ENCODE measurements at places on chromosomes 3 and 15.

- DNase-seq = no peak
Measured at GRCh38 chr3:141150081-141150830, 81.4 kb upstream of the PXYLP1 start.

GRCh38 chr3:184637705-184638104 is 74.2 kb downstream of the MAGEF1 start:
- DNase-seq = no peak

DNA sequence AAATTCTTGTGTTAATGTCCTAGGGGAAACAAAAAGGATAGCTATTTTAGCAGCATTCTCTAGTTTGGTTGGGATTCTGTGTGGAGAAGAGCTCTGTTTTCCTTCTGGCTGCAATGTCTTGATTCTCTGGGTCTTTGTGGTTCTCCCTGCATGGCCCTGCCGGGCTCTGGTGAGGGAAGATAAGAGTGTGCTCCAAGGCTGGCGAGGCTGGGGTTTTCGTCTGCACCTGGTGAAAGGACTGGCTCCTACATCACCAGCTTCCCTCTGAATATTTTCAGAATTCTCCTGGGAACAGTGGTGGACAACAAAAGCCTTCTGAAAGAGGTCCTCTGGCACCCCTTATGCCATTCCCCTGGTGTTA is 38.1 kb upstream of the SFMBT1 start:
- DNase-seq = no peak

DNA sequence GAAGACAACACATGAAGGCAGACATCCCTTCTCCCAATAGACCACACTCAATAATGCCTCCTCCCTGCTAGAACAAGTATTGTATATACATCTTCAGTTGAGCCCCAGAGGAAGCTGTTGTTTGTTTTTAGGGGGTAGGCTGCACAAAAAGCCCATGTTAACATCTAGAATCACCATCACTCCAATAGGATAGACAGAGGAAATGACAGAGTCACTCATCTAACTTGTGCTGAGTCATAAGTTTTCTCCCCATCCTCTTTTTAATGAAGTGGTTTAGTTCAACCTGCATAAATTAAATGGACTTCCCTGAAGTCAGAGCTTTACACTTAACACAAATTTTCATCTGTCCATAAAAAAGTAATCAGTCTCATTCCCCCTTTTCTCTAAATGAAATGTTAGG is 122.9 kb upstream of the SPATA12 start:
- DNase-seq = no peak

DNA sequence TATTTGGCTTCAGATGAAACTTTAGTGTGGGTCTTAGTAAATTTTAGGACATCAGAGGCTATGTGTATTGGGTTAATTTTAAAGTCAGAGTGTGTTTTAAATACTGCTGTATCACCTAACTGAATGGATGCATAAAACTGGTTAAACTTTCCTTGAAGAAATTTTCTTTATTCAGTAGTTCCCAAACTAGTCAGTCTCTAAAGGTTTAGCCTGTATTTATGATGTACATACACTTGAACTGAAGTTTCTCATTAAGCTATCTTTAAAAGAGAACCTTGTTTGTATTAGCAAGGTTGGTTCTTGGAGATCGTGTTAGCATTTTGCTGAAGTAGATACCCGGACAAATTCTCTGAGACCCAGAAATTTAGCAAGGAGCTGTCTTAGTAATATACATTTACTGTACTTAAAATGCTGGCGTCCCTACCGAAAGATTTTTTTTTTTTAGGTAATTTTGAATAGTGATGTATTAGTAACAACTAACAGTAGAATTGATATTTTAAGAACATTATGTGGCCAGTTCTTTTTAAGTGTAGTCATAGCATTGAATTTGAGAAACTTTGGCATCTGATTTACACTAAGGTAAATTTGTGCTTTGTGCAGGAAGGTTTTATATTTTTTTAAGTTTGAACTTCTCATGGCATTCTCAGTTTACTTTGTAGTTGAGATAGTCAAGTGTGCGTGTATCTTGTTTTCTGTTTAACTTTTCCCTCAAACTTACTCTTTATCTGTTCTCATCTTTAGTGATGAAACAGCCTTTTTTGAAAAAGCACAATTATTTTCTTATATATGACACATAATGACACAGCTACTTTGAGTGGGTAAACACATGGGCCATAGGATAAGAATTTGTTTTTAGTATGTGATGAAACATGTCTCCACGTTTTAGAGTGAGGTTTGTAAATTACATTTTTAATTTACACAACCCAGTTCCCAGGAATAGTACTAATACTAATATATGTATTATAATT is 2.9 kb downstream of the DIPK2A start:
- DNase-seq = peak; percentile 80

GRCh38 chr3:113255854-113256615 is 44.7 kb downstream of the BOC start:
- no peak for DNase-seq

DNA sequence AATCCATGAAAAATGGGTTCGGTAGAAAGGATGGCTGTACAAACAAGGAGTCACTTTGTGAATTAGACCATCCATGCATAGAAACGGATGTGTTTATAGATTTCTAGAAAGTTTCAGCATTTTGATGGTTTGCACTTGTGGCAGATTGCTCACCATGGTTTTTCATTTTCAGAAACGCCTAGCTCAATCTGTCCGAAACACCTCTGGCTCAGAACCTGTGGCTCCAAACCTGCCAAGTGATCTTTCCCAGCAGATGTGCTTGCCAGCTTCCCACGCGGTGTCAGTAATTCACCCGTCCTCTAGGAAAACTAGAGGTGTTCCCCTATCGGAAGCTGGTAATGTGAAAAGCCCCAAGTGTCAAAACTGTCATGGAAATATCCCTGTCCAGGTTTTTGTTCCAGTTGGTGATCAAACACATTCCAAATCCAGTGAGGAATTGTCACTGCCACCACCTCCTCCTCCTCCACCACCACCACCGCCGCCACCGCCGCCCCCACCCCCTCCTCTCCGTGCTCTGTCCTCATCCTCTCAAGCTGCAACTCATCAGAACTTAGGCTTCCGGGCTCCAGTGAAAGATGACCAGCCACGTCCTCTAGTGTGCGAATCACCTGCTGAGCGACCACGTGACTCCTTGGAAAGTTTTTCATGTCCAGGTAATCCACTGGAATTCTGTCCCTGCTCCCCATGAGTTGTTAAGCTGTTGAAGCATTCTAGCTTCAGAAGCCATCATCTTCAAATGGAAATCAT is 21.2 kb downstream of the WHAMM start:
- no peak for DNase-seq

DNA sequence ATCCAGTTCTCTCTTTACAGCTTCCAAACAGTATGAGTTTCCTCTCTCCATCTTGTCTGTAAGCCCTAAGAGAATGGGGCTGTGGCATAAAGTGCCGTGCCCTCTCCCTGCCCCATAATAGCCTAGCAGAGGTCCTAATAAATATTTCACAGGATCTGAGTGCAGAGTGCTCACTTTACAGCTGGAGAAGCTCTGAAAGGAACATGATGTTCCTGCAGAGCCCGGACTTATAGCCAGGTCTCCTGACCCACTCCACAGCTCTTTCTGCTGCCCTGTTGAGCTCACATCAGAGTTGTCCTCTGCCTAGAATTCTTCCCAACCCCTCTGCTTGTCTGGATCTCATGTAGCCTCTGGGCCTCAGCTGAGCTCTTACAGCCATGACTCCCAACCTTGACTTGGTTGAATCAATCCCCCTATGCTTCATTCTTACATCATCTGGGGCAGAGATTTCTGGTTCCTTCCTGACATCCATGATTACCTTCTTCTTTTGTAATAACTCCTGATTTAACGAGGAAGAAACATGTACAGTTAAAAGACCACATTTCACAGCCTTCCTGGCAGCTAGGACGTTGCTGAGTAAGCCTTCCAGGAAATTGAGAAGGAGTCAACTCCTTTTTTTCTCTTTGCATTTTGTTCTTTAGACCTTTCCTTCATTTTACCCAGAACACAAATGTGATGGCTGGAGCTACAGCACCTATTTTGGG is 135.3 kb downstream of the RPLP1 start:
- DNase-seq = no peak

GRCh38 chr15:22936577-22937472 is 43.3 kb downstream of the CYFIP1 start:
- DNase-seq = no peak

GRCh38 chr3:12147049-12147780 is 11.5 kb downstream of the TIMP4 start:
- DNase-seq = no peak

GRCh38 chr15:101209285-101209845 is 42.5 kb downstream of the CHSY1 start:
- DNase-seq = no peak

DNA sequence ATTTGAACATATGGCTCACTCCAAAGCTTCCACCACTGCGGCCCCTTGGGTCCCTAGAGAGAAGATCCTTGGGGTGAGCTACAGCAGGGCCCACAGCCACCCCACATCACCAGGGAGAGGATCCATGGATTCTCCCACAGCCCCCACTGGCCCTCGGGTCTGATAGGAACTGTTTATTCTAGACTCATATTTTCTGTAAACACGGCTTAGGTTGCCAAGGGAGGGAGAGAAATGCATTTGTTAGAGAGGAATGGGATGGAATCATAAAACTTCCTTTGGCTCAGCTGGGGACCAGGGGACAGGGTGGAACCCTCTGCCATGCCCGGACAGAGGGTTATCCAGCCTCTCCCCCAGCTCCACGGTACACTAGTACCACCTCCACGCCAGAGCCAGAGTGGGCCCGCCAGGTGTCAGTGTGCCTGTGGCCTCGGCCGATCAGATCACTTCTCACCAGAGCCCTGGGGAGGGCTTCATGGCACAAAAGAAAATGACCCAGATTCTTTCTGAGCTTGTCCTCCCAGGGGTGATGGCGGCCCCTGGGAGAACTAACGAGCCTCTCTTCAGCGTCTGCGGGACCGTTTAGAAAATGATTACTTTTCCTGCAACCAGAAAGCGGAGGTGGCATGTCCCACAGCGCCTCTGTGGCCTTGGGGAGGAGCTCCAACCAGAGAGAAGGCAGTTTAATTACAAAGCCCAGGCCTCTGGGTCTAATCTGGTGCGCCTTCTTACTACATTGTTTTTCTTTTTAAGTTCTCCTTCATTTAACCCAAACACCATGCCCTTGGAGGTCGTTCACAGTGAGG is 33.7 kb downstream of the ADCY5 start:
- no peak for DNase-seq

DNA sequence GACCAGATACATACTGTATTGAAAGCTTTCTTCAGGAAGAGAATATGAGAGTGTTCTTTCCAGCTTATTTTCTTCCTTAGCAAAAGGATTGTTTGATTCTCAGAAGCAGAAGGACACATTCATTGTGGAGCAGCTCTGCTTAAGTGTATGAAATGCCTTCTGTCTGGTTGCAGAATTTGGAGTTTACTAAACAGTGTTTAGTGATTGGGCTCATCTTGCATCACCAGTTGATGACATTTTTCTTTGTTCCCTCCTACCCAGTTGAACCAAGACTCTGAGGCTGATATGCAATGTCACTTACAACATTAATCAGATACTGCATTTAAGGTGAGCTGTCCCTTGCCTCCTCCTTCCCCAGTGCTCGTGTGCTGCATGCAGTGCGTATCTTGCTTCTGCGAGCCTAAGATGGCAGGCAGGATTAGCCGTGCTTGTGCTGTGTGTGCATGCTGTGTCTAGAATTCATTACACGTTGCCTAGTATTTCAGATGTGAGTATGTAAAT is 18.4 kb downstream of the ZBTB38 start:
- no peak for DNase-seq

GRCh38 chr15:98666841-98667240 is 18.5 kb downstream of the IGF1R start:
- no peak for DNase-seq

- no peak for DNase-seq
Measured at GRCh38 chr3:143242691-143243090, 123.1 kb downstream of the CHST2 start.

DNA sequence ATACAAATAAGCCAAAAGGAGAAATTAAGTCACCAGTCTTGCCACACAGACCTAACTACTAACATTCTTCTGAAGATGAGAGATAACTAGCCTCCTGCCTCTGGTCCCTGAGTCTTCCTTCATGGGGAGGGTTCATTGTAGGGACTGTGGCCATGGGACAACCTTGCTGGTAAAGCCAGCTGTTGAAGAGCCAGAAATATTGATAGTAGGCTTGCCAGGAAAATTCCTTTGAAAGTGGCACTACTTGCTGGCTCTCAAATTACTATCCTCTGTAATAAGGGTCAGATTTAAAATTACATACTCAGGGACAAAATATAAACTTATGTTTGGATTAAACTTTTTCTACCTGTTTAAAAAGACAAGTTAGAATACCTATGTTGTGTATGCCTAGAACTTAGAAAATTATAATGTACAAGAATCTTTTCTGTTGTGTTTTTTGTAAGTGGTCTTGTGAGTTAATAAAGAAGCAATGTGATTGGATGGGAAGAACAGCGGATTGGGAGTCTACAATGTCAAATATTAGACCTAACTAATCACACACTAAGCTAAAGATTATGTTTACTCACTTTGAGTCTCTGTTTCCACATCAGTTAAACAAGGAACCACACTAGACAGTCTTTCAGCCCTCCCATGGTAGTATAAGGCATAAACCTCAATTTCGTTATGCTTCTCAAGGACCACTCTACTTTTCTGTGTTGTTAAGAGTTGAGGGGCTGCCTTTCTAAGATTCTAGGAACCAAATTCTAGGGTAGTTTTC is 60.0 kb upstream of the TRIM71 start:
- no peak for DNase-seq

GRCh38 chr15:98643115-98643514 is 5.2 kb upstream of the IGF1R start:
- no peak for DNase-seq

DNA sequence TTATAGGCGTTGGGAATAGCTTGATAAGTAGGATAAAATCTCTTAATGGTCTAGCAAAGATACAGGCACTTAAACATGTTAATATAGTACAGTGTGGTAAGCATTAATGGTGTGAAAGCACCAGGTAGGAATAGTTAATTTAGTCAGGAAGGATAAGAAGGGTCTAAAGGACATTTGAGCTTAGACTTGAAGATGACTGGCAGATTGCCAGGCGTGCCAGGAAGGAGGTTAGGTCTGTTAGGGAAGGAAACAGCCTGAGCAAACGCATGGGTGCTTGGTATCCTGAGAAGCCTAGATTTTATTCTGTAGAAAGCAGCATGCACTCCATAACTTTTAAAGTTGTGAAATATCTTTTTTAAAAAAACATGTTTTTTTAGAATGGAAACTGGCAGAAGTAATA is 17.7 kb downstream of the SEC62 start:
- no peak for DNase-seq

GRCh38 chr3:88059380-88060170 is 520 bp downstream of the ZNF654 start:
- DNase-seq = peak; percentile 53

DNA sequence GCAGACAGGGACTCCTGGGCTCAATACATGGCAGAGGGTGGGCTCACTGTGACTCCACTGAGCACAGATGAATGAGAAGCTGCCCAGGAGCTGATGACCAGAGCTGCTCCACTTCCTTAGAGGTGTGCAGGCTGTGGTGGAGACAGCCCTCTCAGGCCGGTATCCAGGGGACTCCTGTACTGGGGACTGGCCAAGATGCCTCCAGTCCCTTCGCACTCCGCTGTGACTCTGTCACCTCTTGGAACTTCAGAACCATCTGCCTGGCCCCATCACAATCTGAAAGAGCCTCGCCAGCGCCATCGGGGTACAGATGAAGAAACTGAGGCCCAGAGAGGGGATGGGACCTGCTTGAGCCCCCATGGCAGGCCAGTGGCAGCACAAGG is 111.2 kb downstream of the ETFA start:
- DNase-seq = no peak
